ENCODE measurements at places on chromosomes 7 and 10.

- no peak for DNase-seq
Measured at GRCh38 chr10:79004311-79004710, 64.5 kb upstream of the ZMIZ1 start.

DNA sequence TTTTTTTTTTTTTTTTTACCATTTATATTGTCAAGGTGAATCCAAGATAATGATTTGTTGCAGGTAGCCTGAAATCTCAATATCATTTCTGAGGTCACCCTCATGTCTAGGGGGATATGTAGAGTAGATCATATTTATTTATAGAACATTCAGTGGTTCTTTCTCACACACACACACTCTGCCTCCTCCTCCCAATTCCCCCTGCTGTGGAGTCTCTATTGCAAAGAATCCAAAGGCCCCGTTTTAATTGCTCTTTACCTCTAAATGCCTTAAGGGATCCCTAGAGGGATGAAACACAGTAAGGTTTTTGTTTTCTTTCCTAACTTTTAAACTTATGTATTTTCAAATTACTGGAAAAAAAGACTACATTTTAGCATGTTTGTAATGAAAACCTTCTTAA lies 170.0 kb downstream of the PRKG1 start:
- no peak for DNase-seq

GRCh38 chr7:141928146-141928844 lies 12.1 kb downstream of the OR9A4 start:
- no peak for DNase-seq

DNA sequence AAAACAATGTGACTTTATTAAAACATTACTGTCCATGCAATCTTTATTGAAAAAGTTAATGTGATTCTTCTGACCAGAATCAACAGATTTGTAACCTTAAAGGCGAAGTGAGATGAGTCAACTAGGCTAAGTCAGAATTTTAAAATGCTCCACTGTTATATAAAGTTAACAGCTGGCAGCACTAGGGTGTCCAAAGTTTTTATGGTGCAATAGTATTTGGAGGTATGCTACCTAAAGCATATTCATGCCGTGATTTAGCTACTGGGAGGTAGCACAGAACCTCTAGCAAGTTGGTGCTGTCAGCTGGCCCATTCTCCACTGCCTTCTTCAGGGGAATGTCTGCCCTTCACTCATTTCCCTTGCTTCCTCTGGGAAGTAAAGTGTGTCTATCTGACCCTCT lies 126.7 kb downstream of the RAPGEF5 start:
- DNase-seq = no peak

- no peak for DNase-seq
Measured at GRCh38 chr7:93159490-93159889, 11.3 kb upstream of the SAMD9L start.

DNA sequence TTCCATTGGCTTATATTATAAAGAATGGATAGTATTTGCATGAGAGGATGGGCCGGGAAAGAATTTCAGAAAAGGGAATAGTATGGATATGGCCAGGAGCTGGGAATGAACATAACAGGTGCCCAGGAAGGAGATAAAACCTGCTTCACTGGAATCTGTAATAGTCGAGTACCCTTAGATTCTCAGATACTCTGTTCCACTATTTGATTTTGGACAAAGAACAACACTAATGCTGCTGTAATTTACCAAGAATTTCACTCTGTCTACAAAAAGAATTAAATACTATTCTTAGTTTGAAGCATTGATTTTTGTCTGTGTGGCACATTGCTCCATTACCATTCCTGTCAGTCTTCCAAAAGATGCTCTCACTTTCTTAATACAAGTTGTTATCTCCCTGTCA lies 718.2 kb upstream of the LRRN3 start:
- no peak for DNase-seq

DNA sequence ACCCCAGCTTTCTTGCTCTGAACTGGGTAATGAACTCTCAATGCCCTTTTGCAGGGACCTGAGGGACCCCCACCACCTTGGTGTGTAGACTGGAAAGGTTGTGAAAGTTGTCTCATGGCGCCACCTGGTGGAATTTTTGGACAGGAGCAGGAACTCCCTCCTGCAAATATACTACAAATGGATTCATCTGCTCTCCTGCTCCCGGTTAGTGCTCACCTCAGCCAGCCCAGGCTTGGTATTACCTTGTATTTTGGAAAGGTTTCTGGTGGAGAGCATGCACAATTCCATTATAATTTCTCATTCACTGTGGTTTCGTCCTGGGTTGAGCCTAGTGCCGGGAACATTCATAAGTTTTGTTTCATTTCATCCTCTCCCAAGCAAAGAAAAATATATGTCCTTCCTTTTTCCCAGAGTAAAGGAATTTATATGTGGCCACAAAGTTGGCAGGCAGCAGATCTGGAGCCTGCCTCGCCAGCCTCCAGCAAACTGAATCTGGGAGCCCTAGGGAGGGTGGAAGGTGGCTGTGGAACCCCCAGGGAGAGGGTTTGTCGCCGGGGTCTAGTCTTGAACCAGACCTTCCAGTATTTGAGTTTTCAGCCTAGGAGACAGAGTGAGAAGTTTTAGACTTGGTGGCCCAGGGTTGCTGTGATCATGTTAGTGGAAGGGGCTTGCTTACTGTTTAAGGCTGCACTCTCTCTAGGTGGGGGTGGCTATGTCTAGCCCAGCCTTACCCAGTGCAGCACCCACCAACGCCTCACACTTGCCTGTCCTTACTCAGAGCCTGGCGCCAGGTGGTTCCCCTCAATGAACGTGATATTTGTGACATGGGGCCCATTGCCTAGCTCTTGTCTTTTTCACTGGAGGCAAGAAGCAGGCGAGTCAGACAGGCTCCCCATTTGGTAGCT lies 9.5 kb downstream of the FAM241B start:
- DNase-seq = peak; percentile 10

- no peak for DNase-seq
Measured at GRCh38 chr7:151541709-151542499, 22.2 kb upstream of the RHEB start.

DNA sequence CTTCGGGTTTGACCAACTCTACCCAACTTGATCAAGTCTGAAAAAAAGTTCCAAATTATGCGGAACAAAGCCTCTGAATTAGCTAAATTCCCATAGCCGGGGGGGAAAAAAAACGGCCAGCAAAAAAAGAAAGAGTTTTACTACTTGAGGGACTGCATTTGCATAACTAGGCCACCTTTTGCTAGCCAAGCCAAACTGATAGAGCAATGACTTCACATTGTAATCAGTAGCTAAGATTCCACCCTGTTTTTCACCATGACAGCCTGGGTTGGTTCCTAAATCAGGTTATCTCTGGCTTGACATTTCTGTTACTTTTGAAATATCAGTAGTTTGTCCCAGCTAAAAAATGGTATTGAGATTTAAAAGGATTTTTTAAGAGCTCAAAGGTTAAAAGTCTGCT lies 31.4 kb upstream of the CREB3L2 start:
- no peak for DNase-seq

GRCh38 chr7:94418851-94419250 lies 24.2 kb downstream of the COL1A2 start:
- DNase-seq = no peak

DNA sequence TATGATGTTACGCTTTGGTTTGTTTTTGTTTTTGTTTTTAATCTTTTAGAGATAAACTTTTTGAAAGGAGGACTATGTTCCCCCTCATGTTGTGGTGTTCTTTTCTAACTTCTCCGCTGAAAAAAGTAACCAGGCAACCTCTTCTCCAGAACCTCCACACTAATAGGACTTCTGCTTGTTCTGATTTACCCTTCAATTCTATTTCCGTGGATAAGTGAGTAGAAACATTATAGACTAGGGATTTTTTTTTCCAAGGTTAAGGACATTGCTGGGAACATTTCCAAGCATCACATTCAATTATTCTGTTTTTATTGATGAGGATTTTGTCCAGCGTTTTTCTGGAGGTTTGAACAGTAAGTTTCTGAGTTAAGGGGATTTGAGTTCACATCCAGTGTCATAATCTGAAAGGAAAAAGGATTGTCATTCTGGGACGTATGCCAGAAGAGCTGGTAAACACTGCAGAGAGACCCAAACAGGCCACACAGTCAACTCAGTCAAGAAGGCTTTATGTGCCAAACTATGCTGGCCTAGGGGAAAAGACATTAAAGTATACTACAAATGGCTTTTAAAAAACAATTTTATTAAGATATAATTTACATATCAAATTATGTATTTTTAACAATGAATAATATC lies 28.3 kb upstream of the RALA start:
- DNase-seq = no peak

DNA sequence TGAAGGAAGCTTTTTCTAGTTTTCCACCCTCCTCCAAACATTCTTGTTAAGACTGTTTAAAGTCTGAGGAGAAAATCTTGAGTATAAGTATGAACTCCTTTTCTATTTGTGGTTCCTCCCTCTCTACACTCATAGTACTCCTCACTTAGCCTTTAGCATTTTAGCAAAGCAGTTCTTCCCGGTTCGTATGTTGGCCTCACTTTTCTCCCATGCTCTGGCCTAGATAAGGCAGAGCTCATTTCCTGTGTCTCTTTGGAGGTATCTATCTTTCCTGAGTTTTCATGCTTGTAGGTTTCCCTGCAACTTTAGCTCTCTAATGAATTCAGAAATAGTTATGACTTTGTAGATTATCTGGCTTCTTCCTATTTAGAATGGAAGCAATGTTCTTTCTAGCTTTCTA lies 5.9 kb upstream of the OR2F1 start:
- no peak for DNase-seq

GRCh38 chr7:41630741-41631140 lies 72.1 kb downstream of the INHBA start:
- DNase-seq = no peak

- no peak for DNase-seq
Measured at GRCh38 chr10:66625709-66626590, 299.9 kb upstream of the LRRTM3 start.

DNA sequence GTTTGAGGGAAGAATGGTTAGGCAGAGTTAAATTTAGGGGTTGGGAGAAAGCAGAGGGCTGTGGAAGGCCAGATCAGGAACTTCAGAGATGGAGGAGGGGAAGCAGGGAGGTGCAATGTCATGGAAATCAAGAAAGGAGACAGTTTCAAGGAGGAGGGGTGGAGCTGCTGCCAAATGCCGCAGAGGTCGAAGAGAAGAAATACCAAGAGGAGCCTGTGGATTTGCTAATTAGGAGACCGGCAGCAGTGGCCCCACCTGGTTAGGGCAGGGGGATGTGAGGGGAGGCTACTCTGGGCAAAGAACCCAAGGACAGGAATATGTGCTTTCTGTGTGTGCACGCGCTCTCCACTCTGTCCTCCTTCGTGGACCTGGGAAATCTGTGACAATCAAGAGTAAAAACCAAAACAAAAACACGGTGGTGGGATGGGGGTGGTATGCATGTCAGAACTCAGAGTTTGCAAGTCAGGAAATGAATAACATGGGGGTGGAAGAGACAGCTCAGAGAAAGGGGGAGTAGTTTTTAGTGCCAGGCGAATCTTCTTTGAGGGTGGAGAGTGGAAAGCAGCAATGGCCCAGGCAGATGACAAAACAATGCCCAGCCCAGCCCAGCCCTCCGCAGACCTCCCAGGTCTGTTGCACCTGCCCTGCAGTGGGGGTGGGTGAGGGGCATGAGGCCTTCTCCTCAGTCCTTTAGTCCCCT lies 102.9 kb upstream of the PAX2 start:
- no peak for DNase-seq

DNA sequence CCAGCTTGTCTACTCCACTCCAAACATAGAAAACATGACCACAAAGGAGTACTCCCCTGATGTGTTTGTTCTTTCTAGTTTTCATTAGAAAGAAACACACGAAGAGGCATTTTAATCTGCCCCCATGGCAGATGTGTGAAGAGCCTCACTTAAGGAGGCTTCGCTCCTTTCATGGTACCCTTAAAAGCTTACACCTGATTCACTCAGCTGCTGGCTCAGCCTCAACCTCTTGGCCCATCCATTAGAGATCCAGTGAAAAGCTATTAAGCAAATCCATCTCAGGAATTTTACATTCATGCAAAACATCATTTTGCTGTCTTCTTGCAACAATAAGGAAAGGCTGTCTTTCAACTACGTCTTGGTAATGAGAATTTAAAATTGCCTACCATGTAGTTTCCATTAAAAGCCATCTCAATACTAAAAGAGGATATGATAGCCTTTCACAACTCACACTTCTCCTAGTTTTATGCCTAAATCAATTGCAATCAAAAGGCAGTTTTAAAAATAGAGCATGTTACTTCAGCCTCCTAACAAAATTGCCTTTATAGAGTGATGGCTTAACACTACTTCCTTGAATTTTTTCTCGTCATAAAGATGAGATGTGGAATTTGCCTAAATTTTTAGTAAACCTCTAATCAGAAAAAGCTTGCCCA lies 22.7 kb downstream of the MACC1 start:
- no peak for DNase-seq

- DNase-seq = no peak
Measured at GRCh38 chr7:30896036-30896435, 15.6 kb upstream of the AQP1 start.

DNA sequence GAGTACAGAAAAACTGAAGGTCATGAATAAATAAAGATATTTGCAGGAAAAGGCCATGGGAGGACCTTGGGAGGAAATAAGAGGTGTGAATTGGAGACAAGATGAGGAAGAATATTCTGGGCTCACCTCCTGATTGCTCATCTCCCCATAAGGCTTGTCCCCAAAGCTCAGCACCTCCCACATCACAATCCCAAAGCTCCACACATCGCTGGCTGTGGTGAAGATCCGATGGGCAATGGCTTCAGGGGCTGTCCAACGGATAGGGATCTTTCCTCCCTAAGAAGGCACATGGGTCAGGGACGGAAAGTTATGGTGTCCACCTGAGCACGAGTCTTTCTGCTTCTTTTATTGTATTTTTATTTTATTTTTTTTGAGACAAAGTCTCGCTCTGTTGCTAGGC lies 12.9 kb downstream of the ZYX start:
- DNase-seq = no peak

GRCh38 chr10:6583447-6583846 lies 3.4 kb upstream of the PRKCQ start:
- peak; percentile 78 for DNase-seq

DNA sequence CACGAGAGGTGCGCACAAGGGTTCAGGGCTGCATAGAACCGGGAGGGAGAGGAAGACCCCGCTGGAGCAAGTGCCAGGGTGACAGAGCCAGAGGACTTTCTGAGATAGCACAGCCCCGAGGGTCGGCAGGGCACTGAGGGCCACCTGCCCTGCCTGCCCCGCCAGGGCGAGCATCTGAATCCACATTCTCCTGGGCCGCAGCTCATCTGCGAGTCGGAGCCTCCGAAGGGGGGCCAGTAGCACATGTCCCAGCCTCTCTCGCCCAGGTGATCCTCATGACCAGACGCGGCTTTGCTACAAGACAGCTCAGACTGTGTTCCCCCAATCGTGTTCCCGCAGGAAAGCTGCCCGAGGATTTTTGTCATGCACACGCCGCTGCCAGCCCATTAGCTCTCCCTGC lies 71.2 kb downstream of the ADARB2 start:
- DNase-seq = no peak

GRCh38 chr7:5528071-5528814 lies 104.6 kb upstream of the TNRC18 start:
- DNase-seq = peak; percentile 6

- DNase-seq = no peak
Measured at GRCh38 chr7:140028311-140028710, 34.4 kb downstream of the PARP12 start.

- DNase-seq = no peak
Measured at GRCh38 chr10:84262190-84262956, 17.5 kb downstream of the RGR start.

GRCh38 chr7:16970732-16971482 lies 89.1 kb upstream of the AGR3 start:
- DNase-seq = no peak

All from stimulated activated CD8-positive, alpha-beta memory T cell treated with anti-CD3 and anti-CD28 coated beads, Interleukin-7, amount 100 ng/mL, for 48 hours (primary cell).